ENCODE measurements at places on chromosomes 4 and X.

DNA sequence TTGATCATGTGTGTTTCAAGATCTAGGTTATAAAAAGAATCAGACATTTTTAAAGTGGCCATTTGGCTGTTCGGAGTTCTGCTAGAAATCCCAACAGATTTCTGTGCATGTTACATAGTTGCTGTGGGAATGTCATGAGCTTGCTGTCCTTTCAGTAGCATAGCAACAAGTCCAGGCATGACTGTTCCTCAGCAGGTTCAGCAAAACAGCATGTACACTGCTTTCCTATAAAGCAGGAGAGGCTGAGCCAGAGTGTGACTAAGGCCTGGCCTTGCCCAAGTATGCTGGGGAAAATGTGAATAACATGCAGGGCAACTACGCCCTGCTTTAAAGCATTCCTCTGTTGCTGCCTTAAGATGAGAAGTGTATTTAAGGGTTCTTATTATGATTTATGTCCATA lies 217.1 kb upstream of the SMIM31 start:
- no peak for DNase-seq

DNA sequence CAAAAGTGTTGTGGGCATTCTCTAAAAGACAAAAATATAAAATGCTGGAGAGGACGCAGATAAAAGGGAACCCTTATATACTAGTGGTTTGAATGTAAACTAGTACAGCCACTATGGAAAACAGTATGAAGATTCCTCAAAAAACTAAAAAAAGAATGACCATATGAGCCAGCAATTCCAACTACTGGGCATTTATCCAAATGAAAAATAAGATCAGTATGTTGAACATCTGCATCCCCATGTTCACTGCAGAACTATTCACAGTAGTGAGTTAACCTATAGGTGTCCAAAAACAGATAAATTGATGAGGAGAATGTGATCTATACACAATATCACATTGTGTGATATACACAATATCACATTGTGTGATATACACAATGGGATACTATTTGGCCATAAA lies 1615.3 kb downstream of the PCDH18 start:
- DNase-seq, result no peak

GRCh38 chrX:45774961-45775360 lies 574.3 kb upstream of the DIPK2B start:
- DNase-seq, result no peak

- peak; percentile 49 for DNase-seq
Observed at GRCh38 chrX:40167850-40168479, 70.2 kb upstream of the BCOR start.

DNA sequence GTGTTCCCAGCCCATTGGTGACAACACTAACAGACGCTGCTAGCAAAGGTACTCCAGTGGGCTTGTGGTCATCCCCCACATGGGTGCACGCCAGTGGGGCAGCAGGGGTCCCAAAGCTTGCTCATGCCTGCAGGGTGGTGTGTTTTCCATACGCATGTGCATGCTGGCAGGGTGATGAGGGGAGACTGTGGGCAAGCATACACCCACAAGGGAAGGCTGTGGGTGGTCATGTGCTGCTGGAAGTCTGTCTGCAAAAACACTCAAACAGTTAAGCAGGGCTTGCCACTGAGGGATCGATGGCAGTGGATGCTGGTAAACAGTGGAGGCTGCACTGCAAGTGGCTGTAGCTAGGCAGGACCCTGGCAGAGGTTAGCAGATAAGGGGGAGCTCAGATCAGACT lies 79.9 kb downstream of the FAAH2 start:
- no peak for DNase-seq

All from suprapubic skin (tissue), 4 donors.